ENCODE measurements at places on chromosomes 16 and 17. TPM values are rescaled to one million over a fixed set of nuclear protein-coding genes. Genes with fewer than 3 reads are reported as not detected.

GRCh38 chr16:1958715-1959268 is 546 bp upstream of the NDUFB10 start:
- DNase-seq: no peak

DNA sequence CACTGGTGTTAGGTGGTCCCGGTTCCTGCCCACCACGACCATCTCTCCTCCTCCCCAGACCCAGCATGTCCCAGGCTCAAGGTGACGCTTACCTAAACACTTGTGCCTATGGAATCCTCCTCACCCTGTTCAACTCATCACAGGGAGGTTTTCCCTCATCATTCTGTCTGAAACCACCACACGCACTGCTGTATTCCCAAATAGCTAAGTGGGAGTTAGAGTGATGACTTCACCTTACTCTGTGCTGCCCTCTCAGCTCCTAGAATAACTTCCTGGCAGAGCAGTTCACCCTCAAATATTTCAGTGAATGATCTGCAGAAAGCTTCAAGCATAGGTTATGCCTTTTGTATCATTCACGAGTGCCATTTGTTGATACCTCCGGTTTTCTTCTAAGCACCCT is 216.5 kb downstream of the CPPED1 start:
- DNase-seq: no peak

Gene RAP1GAP2
- 1.8 TPM for polyA plus RNA-seq

DNA sequence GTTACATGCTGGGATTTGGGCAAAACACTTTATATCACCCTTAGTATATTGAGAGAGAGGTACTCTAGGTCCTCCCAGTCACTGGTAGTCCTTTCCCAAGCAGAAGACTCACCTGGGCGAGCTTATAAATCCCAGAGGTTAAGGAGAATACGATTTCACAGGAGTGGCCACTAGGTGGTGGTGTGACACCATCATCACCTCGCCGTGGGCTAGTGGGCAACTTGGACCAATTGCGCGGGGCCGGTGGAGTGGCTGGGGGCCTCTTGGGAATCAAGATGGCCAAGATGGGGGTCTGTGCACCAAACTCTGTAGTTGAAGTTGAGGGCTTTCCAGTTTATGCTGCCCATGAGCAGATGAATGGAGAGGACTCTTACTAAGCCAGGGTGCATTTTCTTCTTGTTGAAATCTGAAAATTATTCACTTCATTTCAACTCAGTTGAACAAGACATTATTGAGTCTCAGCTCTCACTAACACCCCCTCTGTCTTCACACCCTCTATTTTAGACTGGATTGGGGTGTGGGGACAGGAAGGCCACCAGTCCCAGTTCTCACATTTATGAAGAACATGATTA is 38.2 kb upstream of the PIRT start:
- no peak for DNase-seq

Gene PIPOX
- 0.74 TPM for polyA plus RNA-seq

Gene WWP2
- polyA plus RNA-seq: 20.2 TPM

Gene RABEP2
- 17.1 TPM for polyA plus RNA-seq

Gene SLC52A1
- not detected for polyA plus RNA-seq

DNA sequence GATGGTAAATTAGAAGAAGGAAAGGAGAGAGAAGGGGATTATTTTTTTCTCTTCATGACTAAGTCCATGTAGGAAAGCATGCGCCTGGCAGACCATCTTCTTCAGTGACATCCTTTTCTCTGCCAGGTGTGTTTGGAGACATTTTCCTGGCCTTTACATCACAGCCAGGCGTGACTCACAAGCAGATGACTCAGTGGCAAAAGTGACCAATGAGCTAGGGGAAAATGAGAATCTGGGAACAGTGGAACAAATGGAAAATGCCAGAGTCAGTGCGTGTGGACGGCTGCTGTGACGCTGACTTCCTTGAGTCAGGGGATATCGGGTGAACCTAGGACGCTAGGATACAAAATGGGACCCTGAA is 9.4 kb downstream of the KIAA0513 start:
- no peak for DNase-seq

GRCh38 chr17:18033442-18034099 is 5.4 kb downstream of the ATPAF2 start:
- peak; percentile 83 for DNase-seq

- DNase-seq: no peak
These were observed 12.6 kb upstream of the XYLT1 start for GRCh38 chr16:17483351-17483750.

Gene CCL18
- not detected for polyA plus RNA-seq

- no peak for DNase-seq
These were observed 40.8 kb downstream of the METRNL start for GRCh38 chr17:83119987-83120864.

Gene KRTAP4-4
- polyA plus RNA-seq: not detected

DNA sequence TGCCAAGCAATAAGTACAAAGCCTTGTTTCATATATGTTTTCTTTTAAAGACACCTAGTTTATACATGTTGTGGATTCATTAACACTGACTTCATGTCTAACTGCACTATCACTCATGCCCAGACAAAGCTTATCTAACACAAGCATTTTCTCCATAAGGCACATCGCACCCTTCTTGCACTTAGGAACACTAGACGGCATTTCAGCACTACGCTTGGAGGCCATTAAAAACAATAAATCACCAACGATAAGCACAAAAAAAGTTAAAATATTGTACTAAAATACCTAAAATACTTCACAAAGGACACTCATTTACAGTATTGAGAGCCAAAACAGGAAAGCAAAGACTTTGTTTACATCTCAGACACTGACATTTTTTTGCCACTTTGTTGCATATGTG is 39.0 kb upstream of the TEKT3 start:
- DNase-seq: no peak

Gene DHRS7B
- polyA plus RNA-seq: 30.0 TPM

DNA sequence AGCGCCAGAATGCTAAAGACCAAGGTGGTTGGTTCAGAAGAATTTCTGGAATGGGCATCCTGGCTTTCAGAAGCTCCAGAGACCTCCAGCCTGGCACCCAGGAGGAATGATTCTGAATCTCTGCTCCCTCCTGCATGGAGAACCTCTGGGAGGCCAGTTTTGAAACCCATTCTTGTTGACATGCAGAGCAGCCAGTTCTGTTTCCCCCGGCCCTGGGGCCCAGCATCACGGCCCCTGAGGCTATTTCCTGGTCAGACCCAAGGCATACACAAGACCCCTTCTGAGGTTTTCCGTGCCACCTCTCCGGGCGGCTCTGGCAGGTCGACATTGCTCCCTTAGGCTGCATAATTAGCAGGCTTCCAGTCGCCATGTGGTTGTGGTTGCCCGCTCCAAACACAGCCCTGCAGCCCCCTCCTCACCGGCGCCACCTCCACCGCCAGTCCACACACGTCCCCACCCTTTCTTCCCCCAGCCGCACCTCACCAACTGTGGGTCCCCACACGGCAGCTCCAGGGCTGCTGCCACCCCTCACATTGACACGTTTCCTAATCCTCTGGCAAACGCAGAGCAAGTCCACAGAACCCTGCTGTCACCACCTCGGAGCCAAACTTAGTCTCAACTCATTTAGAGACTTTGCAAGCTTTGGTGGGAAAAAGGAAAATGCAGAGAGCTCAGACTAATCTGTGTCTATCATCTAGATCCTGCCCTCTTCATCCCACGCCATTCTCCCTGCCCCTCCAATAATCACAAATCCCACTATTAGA is 367.1 kb downstream of the SOX9 start:
- DNase-seq: no peak

Gene PRR14
- polyA plus RNA-seq: 19.8 TPM

Gene PRSS33
- polyA plus RNA-seq: not detected

DNA sequence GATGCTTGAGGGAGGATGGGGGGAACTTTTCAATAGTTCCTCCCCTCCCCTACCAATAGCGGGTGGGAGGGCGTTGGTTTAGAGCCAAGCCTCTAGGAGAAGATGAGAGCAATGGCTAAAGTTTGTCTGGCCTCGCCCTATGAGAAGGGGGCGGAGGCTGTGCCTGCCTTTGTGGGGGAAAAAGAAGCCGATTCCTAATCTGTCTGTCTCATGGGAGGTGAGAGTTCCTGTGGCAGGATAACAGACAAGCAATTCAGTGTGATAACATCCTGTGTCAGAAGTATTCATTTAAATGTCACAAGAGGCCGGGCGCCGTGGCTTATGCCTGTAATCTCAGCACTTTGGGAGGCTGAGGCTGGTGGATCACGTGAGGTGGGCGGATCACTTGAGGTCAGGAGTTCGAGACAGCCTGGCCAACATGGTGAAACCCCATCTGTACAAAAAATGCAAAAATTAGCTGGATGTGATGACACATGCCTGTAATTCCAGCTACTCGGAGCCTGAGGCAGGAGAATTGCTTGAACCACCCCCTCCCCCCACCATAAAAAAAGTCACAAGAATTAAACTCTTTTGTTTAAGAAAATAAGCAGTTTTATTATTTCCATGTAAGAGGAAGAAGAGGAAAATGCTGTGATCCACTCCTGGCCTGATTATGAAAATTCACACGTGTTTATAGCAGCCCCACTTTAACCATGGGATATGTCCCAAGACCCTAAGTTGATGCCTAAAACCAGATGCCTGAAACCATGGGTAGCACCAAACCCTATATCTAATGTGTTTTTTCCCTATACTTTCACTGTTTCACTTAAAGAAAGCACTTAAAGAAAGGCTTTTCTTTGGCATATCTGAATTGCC is 1.7 kb downstream of the SLFN5 start:
- peak; percentile 39 for DNase-seq

DNA sequence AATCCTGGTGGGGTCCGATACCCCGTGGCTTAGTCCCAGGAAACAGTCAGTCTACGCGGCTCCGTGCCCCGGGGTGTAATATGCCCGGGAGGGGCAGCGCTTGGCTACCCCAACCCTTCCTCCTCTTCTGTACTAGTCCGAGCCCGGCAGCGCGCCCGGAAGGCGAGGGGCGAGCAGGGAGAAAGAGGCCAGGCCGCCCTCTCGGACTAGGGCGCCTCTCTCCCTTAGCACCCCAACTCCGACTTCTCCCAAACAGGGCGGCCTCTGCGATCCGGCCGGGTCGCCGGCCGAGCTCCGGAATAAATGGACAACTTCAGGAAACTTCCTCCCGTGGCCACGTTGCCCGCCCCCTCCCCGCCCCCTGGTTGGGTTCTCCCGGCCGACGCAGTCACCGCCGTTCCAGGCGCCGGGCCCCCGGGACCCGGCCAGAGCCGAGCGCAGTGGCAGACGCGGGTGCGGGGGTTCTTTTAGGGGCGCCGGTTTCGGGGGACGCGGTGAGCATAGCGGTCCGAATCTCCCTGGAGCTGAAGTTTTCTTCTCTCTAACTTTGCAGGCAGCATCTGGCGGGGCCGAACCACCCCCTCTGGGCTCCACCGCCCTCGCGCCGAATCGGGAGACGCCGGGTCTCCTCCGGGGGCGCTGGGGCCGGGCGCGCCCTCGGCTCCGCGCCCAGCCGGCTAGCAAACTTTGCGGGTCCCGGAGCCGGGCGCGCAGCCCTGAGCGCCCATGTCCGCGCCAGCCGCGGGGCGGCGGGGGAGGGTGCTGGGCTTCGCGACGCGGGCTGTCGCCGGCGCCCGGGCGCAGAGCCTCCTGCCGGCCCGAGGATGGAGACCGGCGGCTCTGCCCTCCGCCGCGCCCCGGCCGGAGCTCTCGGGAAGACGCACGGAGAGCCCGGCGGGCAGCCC is at the start of gene SDK2:
Gene SDK2, minus strand, starts transcription at position 301 of the 905 bp plus-strand sequence. CDS start 357 bp downstream, outside the sequence.
- no peak for DNase-seq

Gene TOX3
- polyA plus RNA-seq: 2.6 TPM

Measured in hindlimb muscle (tissue), 1 donor.